GM03348 (cell line): ENCODE measurements at places on chromosomes 12 and 14.
A peak's percentile ranks its signal among the peaks of the same experiment; 100 is the strongest.

GRCh38 chr12:3976351-3976938, 103.2 kb upstream of the PARP11 start:
- DNase-seq: no peak

- no peak for DNase-seq
Measured at GRCh38 chr12:79233341-79233781, 368.8 kb downstream of the SYT1 start.

- peak; percentile 24 for DNase-seq
Measured at GRCh38 chr12:96720363-96720705, 186.7 kb upstream of the NEDD1 start.

DNA sequence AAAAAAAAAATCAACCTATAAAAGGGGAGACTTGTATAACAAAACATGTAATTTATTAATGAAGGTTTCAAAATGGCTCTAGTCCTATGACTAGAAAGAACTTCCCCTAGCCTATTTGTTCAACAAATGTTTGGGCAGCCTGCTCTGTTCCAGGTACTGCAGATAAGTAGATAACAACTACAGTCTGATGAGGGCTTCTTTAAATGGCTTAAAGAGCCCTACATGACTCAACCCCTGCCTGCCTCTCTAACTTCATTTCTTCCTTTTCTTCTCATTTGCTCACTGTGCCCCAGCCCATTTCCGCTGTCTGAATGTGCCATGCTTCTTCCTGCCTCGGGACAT, 21.5 kb downstream of the ALDH6A1 start:
- DNase-seq: no peak

GRCh38 chr12:34290381-34290995, 268.2 kb downstream of the ALG10 start:
- DNase-seq: no peak

GRCh38 chr14:83118029-83118428, 1584.4 kb upstream of the SEL1L start:
- no peak for DNase-seq

DNA sequence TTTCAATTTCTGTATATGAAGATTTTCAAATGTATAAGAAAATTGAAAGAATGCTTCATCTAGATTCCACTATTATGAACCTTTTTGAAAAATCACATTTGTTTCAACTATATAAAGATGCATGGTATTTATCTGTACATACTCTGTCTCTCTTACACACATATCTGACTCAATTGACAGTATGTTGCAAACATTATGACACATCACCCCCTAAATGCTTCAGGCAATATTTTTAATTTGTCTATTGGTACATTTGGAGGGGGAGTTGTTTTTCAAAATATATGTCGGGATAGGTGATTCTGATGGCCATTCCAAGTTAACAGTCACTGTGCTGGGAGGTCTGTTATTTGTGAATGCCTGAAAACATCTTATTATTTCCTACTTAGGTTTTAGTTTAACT, 14.4 kb downstream of the PCNX1 start:
- no peak for DNase-seq

DNA sequence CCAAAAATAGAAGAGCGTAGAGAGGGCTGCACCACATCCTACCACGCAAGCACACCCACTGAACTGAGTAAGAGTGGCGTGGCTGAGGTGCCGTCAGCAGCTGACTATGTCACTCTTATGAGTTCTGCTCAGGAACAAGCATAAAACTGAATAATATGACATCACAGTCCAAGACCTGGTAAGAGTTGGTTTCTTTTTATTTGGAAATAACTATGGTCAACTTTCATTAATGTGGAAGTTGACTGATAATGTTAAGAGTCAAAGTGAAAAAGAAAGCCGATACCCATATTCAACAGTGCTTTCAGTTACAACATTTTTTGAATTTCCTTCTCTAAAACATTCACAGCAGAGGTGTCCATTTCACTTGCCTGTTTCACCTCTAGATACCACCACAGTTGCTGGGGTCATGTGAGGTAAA, 44.6 kb downstream of the GNS start:
- DNase-seq: no peak

DNA sequence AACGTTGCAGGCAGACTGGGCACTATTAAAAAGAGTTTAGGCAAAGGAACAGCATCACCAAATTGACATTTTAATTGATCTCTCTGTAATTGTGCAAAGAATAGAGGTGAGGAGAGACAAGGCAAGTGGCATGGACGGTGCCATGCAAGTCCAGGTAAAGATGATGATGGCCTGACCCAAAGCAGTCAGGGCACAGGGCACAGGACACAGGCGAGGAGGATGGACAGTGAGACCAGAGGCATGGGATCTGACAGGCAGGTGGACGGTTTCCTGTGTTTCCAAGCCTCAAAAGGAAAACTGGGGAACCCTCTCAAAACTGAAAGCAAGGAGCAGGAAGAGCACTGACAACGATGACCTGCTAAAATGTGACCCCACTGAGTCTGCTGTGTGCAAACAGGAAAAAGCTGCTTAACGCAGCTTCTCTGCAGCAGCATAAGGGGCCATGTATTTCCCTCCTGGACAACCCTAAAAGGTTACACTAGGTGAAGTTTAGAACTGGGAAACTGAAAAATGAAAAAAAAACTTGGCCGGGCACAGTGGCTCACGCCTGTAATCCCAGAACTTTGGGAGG, 50.9 kb downstream of the CLIP1 start:
- no peak for DNase-seq

DNA sequence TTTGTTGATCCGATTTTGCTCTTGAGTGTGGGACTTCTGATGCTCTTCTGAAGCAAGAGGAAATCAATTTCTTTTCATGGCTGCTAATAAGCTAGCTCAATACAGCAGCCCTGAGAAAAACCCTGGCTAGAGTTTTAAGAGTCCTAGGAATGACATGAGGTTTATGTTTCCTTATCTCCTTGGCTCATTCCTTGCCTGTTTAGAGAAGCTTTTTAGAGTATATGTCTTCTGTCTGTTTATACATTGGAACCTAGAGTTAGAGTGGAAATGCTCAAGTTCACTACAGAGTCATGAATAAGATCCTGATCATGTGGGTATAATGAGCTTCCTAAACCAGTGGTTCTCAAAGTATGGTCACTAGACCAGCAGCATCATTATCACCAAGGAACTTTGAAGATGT, 34.5 kb downstream of the SMOC1 start:
- DNase-seq: no peak

DNA sequence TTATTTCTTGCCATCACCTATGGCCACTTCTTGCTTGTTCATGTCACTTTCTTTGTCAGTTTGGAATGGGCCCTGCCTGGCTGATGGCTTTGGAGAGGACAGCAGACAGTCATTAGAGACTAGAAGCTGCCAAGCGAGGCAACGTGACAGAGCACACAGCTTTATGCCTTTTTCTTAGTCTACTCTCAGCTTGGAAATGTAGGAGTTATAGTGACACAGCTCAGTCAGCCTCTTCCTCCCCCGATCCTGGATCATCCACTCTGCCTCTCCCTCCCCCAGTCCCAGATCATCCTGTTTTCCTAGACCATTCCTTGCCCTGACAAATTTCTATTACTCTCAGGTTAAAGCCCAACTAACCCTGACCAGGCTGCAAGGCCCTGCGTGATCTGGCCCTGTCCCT, 26.6 kb downstream of the ETV6 start:
- no peak for DNase-seq
